Muscle of arm (tissue), 14 donors: ENCODE measurements at places on chromosomes 1 and 21. TPM values are rescaled to one million over a fixed set of nuclear protein-coding genes. Genes with fewer than 3 reads are reported as not detected.

The SPRR4 gene
- polyA plus RNA-seq, result not detected

DNA sequence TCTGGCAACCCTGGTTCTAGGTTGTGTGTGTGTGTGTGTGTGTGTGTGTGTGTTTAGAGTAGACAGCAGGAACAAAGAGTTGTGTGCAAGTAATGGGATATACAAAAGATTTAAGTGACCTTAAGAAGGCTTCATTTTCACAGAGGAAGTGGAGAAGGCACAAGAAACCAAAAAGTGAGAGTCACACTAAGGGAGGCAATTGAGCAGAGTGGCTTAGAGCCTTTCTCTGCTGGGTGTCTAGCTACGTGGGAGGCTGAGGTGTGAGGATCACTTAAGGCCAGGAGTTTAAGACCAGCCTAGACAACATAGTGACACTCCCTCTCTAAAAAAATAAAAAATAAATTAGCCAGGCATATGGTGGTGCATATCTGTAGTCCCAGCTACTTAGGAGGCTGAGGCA is 44.4 kb upstream of the HAO2 start:
- no peak for DNase-seq

The RNU1-1 gene
- polyA plus RNA-seq, result not detected

DNA sequence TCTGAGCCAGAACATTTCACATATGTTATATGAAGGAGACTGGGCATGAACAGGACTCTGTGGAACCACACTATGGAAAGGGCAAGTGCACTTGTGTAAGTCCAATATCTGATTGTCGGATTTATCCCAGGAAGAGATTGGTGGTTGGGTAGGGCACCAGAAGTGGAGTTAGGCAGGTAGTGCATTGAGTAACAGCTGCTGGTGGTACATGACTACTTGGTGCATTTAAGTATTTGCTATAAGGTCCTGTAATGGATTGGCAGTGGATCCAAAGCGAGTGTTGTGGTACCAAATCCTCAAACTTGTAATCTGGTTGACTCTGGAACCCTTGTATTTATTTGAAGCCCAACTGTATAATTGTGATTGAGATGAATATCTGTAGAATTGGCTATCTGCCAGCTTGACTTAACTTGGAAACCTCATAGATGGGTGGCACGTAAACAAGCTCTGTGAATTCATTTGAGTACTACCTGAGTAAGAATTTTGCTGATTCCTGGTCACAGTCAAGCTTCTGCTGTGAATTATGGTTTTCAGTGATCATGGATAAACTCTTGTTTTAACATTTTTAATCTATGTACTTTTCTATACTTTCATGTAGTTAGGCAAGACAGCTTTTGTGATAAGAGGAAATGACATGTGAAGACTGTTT is 21.1 kb downstream of the UBAP2L start:
- DNase-seq, result no peak

DNA sequence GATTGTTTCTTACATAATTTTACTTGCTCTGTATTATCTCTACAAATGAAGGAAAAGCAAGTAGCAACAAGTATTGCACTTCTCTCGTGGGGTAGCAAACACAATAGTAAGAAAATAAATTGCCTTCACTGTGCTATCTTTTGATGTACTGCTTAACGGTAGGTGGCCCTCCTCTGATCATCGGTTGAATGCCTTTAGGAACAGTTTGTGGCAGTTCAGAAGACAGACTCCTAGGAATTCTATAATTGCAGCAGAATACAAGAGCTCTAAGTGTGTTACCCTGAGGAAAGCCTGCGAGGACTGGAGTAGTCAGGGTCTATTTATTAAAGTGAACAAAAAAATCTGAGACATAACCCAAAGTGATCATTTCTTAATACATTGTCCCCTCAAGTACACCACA is 1135.9 kb downstream of the KCNT2 start:
- DNase-seq, result no peak

DNA sequence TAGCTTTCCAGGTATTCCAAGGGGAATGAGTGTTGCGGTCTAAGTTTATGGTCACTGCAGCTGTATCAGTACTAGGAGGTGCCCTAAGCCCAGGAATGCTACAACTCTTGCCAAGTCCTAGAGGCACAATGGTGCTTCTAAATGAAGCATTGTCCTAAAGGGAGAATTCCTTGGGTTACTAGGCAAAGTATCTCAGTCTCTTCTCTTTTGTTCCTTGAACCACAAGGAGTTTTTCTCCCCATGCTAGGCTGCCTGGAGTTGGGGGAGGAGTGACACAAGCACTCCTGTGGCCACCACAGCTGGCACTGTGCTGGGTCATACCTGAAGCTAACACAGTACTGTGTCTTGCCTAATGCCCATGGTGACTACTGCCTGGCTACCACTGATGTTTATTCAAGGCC is 50.7 kb downstream of the KMO start:
- DNase-seq, result no peak

- DNase-seq, result no peak
These were observed 105.7 kb upstream of the USP24 start for GRCh38 chr1:55320891-55321290.

The CFAP57 gene
- 1.5 TPM for polyA plus RNA-seq

The DTL gene
- polyA plus RNA-seq, result 21.3 TPM

DNA sequence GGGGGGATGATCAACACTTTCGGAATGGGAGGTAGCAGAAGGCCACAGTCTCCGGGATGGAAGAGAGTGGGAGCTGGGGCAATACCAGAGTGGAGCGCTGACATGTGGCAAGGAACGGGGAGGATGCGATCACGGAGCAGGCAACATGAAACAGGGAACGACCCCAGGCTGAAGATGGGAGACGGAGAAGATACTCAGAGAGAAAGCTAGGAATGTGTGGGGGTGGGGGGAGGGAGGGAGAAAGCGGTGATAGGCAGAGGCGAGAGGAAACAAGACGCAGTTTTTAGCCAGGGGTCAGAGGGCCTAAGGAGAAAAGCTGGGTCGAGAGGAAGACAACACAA is 577 bp downstream of the RAB3GAP2 start:
- DNase-seq, result no peak

GRCh38 chr1:244866355-244866754 is 2.0 kb upstream of the HNRNPU start:
- DNase-seq, result no peak

DNA sequence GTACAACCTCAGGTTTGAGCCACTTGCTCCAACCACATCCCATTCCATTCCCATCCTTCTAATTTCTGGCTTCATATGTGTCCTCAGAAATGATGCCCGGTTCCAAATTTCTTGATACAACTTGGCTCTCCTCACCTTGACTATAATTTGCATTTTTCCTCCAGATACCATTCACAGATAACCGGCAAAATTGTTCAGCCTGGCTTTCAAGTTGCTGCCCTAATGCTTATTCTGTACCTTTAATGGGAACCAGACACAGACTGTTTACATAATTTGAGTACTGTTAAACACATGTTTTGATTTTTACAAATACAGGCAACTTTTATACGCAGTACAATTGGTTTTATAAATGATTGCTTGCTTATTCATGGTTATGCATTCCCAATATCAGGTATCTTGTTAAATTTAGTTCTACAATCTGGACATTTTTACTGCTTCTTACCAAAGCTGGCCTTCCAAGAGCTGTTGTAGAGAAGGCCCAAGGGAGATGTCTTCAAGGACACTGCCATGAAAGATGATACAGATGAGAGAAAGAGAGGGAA is 649.5 kb upstream of the CAMK1G start:
- no peak for DNase-seq

The ZMYND12 gene
- polyA plus RNA-seq, result 0.60 TPM

The S100A10 gene
- 268 TPM for polyA plus RNA-seq

- no peak for DNase-seq
These were observed 48.6 kb downstream of the ITPKB start for GRCh38 chr1:226690460-226690982.

DNA sequence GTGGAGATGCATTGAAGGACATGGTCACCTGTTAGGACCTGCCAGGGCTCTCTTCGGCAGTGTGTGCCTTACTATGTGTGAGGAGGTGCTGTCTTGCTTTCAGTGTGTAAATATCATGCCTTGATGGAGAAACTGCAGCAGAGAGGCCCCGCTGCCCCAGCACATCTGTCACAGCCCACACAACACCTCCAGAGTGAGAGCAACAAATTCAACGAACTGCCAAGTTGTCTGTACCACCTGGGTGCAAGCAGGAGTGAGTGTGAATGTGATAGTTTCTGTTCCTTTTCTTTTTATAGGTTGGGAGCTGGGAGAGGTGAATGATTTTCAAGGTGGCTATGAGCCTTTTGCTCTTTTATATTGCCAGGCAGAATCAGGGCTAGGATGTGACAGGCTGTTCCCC is 114.6 kb upstream of the KIAA0040 start:
- DNase-seq, result no peak

The GPA33 gene
- polyA plus RNA-seq, result 0.32 TPM

DNA sequence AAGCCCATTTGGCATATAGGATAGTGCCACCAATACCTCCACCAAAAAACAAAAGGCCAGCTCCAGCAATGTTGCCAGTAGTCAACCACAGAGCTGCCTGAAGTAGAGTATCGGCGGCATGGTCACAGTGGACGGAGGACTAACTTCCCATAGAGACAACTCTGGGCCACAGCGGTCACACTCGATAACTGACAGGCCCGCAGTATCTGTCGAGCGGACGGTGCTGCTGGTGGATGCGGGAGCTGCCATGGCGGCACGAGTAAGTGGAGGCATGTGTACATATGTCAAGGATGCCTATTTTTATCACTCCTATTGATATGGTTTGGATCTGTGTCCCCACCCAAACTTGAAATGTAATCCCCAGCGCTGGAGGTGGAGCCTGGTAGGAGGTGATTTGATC is 4.1 kb downstream of the KRTAP12-1 start:
- DNase-seq, result no peak

- DNase-seq, result no peak
These were observed 74.6 kb downstream of the OBSCN start for GRCh38 chr1:228282329-228283042.

- DNase-seq, result no peak
These were observed 1208.3 kb upstream of the B3GALT2 start for GRCh38 chr1:194394676-194395075.

- DNase-seq, result no peak
These were observed 11.6 kb downstream of the ERRFI1 start for GRCh38 chr1:8014381-8014988.

GRCh38 chr1:35564884-35565741 is 7.5 kb downstream of the NCDN start:
- no peak for DNase-seq

DNA sequence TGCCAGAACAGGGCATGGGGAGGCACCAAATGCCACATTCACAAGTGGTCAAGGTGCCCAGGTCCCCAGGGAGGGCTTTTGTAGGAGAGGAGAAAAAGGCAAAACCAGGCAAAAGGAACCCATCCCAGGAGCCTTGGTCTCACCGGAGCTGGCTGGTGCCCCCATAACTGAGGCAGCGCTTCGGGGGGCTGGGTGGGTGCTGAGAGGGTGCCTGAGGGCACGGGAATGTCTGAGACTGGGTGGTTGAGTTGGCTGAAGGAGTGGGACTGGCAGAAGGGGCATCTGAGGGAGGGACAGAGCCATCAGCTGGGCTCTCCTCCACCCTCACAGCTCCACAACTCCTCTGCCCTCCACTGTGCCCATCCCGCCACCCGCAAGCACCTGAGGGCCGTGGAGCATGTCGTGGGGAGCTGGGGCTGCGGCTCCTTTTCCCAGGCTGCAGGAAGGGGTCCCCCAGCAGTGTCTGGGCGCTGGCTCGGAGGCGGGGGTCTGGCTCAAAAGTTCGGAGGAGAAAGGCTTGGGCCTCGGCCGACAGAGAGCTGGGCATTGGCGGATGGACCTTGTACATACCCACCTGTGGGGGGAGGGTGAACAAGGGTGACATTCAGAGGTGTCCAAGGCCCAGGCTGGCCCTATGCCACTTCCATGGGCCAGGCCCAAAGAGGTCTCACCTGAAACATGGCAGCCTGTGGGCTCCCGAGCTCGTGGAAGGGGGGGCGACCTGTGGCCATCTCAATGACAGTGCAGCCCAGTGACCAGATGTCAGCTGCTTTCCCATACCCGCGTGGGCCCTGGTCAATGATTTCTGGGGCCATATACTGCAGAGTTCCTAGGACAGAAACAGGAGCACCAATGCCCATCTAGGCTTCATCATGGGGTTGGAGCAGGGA is 8.5 kb downstream of the MAP3K6 start:
- DNase-seq, result no peak

The ZBED6 gene
- polyA plus RNA-seq, result 12.8 TPM

The AK5 gene
- 8.5 TPM for polyA plus RNA-seq

- no peak for DNase-seq
These were observed 131.8 kb upstream of the NGF start for GRCh38 chr1:115469703-115470476.

The BATF3 gene
- 3.3 TPM for polyA plus RNA-seq

DNA sequence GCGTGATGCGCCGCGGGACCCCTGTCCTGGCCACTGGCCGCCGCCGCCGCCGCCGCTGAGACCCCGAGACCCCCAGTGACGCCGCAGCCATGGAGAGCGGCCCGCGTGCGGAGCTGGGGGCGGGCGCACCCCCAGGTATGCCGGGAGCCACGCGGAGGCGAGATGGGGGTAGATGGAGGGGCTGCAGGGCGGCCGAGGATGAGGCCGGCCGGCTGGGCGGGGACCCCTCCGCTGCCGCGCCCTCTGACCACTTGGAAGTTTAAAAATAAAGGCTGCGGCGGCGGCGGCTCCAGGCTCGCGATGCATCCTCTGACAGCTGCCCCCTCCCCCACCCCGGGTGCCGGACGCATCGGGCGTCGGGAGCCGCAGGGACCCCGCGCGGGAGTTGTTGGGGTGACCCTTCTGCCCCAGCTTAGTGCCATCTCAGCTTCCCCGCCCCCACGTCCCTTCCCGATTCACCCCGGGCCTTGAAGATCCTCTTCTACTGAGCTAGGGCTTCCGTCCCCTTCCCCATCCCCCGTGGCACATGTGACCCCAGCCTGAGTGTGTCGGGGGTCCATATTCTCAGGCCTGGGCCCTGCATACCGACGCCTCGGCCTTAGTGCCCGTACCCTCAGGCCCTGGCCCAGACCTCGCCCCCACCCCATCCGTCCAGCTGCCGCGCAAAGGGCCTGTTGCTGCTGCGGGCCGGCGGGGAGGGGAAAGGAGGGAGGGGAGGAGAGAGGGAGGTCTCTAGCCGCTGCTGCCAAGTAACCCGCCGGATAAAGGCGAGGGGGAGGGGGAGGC is 562 bp downstream of the MAP7D1 start:
- DNase-seq, result peak; percentile 77
